ENCODE measurements at places on chromosomes 11 and 22.

DNA sequence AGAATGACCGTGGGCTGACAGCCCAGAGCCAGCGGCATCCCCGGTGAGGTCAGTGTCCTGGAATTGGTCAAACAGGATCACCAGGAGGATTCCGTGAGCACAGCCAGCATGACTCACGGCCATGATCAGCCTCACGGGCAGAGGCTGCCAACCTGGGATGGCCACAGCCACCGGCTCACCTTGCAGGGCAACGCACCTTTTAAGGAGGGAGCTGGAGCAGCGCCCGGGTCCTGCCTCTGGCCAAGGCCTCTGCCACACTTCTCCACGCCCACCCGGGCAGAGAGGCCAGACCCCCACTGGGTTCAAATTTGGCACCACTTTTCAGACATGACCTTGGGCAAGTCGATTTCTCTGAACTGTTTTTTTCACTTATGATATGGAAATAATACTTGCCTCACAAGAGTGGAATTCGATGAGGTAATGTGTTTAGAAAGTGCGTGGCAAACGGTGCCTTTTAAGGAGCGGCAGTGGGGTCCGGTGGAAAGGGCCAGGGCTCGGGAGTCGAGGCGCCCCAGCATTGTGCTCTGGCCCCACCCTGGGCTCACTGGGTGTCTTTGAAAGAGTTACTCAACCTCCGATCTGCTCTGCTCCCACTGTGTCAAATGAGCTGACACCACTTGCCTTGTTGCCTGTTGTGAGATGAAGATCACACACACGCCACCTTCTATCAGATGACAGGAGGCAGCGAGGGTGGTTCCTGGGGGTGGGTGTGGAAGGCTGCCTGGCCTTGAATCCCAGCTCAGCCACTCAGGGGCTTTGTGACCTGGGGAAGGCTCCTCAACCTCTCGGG, 16.0 kb downstream of the TXN2 start:
- no peak for DNase-seq

GRCh38 chr22:46976598-46976997, 214.1 kb downstream of the TBC1D22A start:
- no peak for DNase-seq

DNA sequence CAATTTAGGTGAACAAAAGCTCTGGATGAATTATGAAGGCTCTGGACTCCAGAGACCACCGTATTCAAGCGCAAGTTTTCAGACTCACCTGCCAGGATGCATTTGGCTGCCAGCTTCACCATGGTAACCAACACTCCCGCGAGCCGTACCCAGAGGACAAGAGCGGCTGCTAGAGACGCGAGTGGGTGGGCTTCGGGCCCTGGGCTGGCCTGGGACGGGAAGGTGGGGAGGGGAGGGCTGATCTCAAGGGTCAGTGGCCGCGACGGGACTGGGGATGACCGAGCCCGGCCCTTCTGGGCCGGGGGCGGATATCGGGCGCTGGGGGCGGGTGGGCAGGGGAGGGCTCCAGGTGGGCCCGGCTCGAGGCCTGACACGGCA, 344 bp downstream of the IFT27 start:
- no peak for DNase-seq

DNA sequence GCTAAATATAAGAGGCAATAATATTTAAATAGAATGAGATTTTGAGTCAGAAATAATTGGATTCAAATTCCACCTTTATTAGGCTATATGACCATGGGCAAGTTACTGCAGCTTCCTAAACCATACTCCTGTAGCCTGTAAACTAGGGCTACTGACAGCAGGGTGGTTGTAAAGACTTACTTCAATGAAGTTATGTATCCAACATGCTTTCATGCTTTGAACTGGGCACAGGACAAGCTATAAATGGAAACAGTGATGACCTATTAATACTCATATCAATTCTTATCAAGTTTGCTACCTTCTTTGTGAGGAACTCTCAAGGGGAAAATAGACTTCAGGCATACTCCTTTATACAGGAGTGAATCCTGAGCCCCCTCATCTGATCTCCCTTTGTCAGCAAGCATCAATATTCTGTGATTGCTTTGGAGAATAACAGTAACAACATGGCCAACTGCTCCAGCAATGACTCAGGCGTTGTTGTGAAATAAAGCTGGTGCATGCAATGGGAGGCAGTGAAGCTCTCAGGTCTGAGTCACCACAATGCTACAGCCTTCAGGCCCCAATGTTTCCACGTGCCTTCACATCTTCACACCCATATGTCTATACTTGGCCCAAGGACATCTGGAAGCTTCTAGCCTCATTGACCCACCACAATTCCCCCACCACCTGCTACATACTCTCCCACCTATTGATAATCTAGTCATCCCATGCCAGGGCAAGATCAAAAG, 102.5 kb downstream of the KCNA4 start:
- DNase-seq = no peak

DNA sequence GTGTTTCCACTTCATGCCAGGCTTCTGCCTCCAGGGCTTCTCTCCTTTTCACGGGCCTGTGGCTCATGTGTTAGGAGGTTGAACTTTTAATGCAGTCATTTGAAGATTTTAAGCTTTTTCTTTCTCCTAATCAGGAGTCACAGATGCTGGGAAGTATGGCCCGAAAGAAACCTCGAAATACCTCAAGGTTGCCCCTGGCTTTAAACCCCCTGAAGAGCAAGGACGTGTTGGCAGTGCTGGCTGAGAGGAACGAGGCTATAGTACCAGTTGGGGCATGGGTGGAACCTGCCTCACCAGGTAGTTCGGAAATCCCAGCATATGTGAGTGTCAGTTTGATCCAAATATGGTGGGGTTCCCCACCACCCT, 571 bp downstream of the CCDC15 start:
- DNase-seq = no peak

GRCh38 chr22:42284202-42284591, 13.7 kb upstream of the TCF20 start:
- DNase-seq = no peak

DNA sequence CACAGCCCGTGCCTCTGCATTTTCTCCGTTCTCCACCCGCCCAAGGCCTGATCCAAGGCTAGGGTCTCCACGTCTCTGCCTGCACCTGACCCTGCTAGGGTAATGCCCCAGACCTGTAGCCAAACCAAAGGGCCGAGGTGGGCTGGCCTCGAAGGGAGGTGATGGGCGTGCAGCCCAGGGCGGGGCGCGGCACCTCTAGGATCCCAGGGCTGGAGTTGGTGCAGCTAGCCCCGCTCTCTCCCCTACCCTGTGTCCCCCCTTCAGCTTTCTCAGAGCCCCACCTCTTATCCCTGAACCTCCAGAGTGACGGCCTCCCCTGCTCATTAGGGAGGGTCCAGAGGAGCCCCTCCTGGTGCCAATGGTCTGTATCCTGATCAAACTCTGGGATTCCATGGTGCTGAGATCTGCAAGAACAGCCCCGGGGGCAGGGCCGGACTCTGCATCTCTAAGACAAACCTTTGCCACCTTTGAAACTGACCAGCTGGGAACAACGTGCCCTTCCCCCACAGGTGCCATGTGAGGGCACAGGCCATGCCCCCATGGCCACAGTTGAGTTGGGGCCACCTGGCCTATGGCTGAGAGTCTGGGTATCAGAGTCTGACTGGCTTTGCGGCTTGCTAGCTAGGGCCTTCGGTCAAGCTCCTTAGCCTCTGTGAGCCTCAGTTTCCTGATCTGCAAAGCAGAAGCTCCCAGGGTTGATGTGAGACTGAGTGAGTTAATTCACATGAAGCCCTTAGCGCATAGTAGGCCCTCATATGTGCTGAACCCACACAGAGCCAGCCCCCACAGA, 23.1 kb upstream of the CBX7 start:
- no peak for DNase-seq

- DNase-seq = no peak
Measured at GRCh38 chr22:46354176-46354992, 18.9 kb downstream of the TRMU start.

- no peak for DNase-seq
Measured at GRCh38 chr11:93288079-93288478, 42.5 kb upstream of the DEUP1 start.

All from urinary bladder (tissue), 4 donors.